ENCODE measurements at places on chromosomes 16 and 17. TPM values are rescaled to one million over a fixed set of nuclear protein-coding genes. Genes with fewer than 3 reads are reported as not detected.

GRCh38 chr17:61251939-61252865 lies 147.4 kb upstream of the TBX2 start:
- DNase-seq = no peak

DNA sequence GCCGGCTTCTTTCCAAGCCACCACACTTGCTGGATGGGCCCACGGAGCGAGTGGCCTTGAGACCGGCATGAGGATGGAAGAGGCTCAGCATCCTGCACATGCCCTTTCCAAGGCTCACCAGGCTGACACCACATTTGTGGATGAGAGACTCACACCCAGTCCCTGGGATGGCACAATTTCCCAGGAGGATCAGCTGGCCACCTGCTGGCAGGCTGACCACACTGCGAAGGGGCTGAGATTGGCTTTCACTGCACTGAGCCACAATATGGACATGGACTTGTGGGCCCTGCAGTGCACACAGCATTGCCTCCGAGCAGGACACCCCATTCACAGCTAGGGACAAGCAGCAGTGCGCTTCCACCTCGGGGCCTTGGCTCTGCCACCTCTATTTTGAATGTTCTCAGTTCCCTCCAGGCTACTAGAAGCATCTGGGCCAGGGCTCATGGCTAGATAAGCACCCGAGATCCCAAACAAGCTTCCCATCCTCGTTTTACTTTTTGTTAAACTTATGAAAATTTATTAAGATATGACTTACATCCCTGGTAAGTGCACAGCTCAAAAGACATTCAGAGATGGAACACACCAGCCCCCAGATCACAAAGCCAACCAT lies 25.3 kb upstream of the KSR1 start:
- DNase-seq = no peak

- no peak for DNase-seq
Measured at GRCh38 chr16:68732741-68733399, 4.2 kb upstream of the CDH1 start.

GRCh38 chr16:85308611-85309540 lies 196.6 kb upstream of the CIBAR2 start:
- no peak for DNase-seq

DNA sequence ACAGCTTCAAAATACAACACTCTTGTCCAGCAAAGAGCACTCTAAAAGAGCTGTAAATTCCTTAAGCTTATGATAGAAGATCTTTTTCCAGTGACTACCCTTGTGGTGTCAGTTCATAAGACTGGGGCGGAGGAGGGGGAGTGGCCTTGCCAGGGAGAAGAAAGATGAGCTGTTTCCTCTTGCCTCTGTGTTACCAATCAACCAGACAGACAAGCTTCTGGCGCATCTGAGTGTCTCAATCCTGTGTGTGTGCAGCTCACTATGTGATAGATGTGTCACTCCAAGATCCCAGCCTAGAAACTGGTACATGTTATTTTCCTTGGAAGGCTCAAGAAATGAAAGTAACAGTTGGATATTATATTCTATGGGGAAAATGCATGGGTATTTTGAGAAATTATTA lies 167.4 kb upstream of the CACNG3 start:
- DNase-seq = no peak

- DNase-seq = no peak
Measured at GRCh38 chr16:20868890-20869289, 31.3 kb downstream of the DCUN1D3 start.

The MTSS2 gene
- total RNA-seq = 102 TPM

Measured in vagina (tissue), 2 donors.